Activated CD8-positive, alpha-beta T cell treated with anti-CD3 and anti-CD28 coated beads for 36 hours (primary cell): ENCODE measurements at places on chromosomes 12 and 14.

- no peak for DNase-seq
These were observed at the start of gene GYS2 for GRCh38 chr12:21604245-21605101. TSS of gene GYS2 (minus strand) at chr12:21604847. CDS start at chr12:21604592, 255 bp downstream.

DNA sequence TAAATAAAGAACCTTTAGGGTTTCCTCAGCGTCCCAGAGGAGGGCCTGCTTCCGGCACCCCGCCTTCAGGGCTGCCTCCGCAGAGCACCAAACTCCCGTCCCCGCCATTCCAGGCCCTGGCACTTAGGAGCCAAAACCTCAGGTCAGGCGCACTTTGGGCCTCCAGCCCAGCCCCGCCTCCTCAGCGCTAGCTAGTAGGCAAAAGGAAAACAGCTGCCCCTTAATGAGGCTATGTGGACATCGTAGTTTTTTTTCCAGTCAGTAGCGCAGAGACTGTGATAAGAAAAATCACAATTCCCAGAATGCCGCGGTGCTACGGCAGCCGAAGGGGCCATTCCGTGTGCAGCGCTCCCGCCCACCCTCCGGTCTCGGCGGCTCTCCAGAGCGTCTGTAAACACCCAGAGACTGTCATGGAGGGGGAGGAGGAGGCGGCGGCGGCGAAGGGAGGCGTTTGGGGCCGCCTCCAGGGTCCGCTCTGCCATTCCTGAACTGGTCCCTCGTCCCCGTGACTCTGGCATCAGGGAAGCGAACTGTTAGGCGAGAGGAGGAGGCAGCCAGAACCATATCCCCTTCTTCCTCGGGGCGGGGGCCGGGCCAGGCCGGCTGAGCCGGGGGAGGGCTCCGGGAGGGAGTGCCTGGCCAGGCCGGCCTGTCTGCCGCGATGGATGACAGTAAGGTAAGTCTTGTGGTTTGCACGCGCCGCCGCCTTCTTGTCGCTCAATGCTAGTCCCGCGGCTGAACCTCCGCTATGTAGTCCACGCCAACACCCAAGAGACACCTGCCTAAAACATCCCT lies at the start of gene CREBL2:
Gene CREBL2 (plus strand): TSS at position 365 of the 795 bp plus-strand sequence. CDS start 297 bp downstream, at position 662.
- DNase-seq: peak; percentile 92

- no peak for DNase-seq
These were observed 72.7 kb downstream of the EFCAB11 start for GRCh38 chr14:89881839-89882238.

GRCh38 chr14:102095231-102095870 lies 8.5 kb upstream of the HSP90AA1 start:
- peak; percentile 48 for DNase-seq

DNA sequence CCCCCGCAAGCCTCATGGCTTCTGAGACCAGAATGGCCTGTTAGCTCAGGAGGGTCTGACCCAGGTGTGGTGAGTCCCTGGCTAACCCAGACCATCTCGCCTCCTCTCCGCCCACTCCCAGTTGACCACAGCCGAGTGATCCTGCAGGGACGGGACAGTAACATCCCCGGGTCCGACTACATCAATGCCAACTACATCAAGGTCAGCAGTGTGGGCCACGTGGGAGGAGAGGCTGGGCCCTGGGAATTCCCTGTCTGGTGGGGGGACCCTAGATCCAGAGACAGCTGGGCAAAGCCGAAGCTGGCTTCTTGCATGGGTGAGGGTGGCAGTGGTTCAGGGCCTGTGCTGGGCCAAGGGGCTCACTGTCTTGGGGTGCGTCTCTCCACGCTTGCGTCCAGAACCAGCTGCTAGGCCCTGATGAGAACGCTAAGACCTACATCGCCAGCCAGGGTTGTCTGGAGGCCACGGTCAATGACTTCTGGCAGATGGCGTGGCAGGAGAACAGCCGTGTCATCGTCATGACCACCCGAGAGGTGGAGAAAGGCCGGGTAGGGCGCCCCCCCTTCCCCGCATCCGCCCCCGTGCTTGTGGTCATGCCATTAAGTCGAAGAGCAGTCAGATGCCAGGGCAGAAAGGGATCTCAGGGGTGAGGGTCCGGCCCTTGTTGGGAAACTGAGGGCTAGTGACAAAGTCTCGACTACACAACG lies 5.0 kb downstream of the PTPN6 start:
- DNase-seq: peak; percentile 73

GRCh38 chr12:90299121-90299520 lies 590.5 kb upstream of the ATP2B1 start:
- DNase-seq: no peak

DNA sequence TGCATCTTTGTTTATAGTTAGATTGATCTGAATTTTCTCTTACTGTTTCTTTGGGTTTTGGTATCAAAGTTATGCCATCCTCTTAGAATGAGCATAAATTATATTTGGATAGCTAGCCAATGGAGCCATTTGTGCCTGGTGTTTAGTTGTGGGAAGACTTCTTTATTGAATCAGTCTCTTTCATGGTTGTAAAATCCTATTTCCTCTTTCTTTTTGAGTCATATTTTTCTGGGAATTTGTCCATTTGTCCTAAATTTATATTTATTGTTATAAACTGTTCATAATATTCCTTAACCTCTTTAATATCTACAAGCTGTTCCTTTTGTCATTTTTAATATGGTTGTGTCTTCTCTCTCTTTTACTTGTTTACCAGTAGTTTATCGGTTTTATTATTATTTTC lies 462.5 kb downstream of the AEBP2 start:
- no peak for DNase-seq

DNA sequence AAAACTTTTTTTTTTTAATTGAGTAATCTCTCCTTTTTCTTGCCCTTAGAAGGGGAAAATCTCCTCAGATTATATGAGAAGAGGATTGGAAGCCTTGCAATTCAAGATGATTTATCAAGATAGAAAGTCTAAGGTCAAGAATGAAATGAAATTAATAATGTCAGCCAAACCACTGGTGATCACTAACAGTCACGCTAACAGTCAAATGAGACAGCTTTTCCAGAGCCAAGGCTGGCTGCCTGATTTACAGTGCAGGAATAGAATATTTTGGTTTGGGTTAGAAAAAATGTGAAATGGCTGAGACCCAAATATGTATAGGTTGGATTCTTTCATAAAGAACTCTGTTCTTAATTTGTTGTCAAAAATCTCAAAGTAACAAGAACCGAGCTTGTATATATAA lies 204.3 kb downstream of the PPM1H start:
- no peak for DNase-seq

GRCh38 chr12:115485503-115485902 lies 792.0 kb downstream of the MED13L start:
- DNase-seq: no peak

- DNase-seq: no peak
These were observed 8.6 kb upstream of the NID2 start for GRCh38 chr14:52077256-52077979.

GRCh38 chr12:91483471-91483985 lies 300.9 kb upstream of the DCN start:
- DNase-seq: no peak

GRCh38 chr14:103628221-103628683 lies 759 bp upstream of the KLC1 start:
- peak; percentile 21 for DNase-seq

- DNase-seq: no peak
These were observed 493.5 kb upstream of the RGS6 start for GRCh38 chr14:71438684-71439083.

DNA sequence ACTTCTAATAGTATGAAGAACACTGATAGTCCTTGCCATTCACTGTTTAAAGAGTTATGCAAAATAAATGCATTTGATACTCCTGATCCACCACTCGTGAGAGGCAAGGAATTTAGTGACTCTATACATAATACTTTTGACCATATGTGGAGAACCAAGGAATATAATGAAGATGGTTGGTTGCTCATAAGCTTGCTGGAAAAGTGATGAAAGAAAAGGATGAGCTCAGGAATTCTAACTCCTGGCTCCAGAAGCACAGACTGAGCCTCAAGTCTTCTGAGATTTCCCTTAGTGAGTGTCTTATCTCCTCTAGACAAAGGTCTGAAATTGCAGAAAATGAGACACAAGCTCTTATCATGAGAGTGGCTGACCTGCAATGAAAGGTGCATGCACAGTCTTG lies 57.1 kb upstream of the KRAS start:
- no peak for DNase-seq

DNA sequence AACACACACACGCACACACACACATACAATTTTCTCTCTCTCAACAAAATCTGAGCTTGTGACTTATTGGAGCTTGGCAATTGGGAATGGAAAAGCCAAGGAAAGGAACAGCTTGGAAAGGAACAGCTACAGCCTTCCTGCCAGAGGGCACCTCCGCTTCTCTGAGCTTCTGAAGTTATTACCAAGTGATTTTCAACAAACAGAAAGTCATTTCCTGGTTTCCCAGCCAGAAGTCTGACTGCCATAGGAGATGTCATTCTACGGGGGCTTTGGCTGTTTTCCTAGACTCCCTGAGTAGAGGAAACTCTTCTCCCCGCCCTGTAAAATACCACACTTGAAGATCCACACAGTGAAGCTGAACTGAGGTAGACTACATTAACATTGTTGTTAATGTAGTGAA lies 198.3 kb downstream of the CFAP54 start:
- no peak for DNase-seq

DNA sequence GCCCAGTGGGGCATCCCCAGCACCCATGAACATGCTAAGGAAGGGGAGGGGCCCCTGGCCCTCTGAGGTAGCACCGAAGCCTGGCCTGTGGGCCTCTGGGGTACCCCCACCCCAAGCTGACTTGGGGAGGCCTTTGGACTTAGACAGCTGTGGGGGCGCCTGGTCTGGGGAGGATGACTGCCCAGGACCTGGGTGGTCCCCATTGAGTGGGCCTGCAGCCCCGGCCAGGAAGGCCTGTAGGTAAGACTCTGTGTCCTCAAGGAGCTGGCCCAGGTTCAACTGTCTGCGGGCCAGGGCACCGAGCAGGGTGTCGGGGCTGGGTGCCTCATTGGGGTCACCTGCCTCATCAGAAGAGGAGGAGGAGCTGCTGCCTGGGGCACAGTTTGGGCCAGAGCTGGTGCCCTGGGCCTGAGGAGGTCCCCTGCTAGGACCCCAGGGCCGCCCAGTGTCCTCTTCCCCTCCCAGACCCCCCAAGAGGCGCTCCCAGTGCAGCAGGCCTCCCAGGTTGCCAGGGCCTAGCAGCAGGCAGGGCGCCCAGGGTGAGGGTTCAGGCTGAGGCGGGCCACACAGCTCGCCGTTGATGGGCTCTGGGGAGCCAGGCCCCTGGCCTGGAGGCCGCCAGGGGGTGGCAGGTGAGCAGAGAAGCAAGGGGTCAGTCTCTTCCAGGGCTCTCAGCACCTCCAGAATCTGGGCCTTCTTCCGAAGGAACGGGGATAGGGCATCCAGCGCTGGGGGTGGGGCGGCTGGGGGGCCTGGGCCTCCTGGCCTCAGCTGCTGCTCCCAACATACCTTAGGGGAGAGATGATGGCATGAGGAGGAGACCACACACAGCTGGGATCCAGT lies 31.4 kb downstream of the NCKAP5L start:
- no peak for DNase-seq

DNA sequence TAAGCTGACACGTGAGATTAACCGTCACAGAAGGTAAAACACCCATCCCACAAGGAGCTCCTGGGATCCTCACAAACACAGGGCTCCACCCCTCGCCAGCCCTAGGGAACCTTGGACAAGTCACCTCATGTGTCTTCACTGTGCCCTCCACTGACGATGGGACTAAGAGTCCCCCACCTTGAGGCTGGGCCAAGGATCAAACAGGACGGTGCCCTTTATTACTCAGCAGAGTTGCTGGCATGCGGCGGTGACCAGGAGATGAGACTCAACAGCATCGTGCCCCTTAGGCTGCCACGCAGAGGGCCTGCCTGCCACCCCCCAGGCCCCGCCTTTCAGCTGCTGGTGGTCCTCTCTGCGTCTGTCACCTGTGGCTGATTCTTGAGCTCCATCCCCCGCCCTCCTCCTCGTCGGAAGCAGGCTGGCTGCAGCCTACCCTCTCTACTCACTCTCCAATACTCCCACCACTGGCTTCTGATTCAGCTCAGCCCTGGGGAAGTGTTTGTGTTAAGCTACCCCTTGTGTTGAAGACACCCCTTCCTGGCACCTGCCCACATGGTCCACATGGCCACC lies 105.2 kb downstream of the DICER1 start:
- DNase-seq: no peak

GRCh38 chr12:98909746-98910145 lies 264.7 kb downstream of the APAF1 start:
- DNase-seq: no peak

DNA sequence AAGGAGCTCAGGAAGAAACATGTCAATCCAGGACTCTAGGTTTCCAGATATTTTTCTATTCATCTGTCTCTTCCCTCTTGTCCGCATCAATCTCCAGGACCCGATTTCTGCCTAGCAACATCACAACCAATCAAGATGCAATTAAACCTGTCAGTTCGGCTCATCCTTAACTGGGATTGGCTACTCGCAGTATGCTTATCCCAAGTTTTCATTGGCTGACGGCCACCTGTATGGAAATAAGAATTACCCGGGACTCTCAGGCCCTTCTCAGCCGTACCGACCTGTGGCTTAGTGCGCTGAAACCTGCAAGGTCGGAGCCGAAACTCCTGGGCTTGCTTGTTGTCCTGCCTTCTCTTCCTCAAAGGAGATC lies 20.4 kb upstream of the ATP5MC2 start:
- no peak for DNase-seq

GRCh38 chr12:102879144-102879763 lies 37.8 kb downstream of the PAH start:
- DNase-seq: peak; percentile 54

- no peak for DNase-seq
These were observed 147.9 kb upstream of the NCOR2 start for GRCh38 chr12:124715121-124715990.

DNA sequence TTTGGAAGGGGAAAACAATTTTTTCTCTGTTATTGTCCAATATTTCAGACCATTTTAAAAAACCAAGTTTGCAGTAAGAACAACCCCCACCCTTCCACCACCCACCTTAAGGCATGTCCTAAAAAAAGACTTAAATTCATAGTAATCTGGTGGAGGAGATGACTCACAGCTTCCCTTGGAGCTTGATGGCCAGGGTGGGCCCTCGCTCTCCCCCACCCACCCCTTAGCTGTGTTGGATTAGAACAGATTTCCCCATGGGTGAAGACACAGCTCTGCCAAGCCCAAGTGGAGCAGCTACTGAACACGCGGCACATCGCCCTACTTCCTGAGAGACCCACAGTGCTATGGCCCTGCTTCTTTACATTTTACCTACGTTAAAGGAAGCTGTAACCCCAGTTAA lies 140.3 kb downstream of the GCH1 start:
- peak; percentile 55 for DNase-seq

GRCh38 chr14:104592785-104593184 lies 11.8 kb downstream of the TMEM179 start:
- no peak for DNase-seq

DNA sequence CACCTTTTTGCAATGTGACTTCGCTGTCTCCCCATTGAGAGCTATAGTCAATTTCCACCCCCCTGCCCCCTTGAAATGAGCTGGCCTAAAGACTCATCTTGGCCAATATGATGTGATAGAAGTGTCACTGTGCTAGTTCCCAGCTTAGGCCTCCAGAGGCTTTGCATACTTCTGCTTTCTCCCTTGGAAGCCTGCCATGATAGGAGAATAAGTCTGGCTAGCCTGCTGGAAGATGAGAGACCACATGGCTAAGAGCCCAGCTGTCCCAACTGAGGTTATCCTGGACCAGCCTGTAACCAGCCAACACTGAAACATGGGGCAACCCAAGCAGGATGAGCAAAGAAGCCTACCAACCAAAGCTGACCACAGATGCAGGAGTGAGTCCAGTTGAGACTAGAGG lies 196.9 kb downstream of the GRIN2B start:
- no peak for DNase-seq
